ENCODE measurements at places on chromosomes 13 and 19.

- DNase-seq: no peak
Observed at GRCh38 chr13:83536941-83537340, 345.3 kb downstream of the SLITRK1 start.

- no peak for DNase-seq
Observed at GRCh38 chr19:19510432-19510831, 4.9 kb downstream of the TSSK6 start.

DNA sequence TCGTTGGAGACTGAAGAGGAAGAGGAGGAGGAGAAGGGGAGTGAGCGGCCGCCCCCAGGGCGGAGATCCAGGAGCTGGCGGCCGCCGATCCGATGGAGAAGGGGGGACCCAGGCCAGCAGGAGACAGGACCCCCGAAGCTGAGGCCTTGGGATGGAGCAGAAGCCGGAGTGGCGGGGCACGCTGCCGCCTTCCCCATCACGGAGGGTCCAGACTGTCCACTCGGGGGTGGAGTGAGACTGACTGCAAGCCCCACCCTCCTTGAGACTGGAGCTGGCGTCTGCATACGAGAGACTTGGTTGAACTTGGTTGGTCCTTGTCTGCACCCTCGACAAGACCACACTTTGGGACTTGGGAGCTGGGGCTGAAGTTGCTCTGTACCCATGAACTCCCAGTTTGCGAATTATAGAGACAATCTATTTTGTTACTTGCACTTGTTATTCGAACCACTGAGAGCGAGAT is 1.8 kb downstream of the GADD45B start:
- DNase-seq: no peak

- no peak for DNase-seq
Observed at GRCh38 chr13:24671386-24672113, 8.7 kb upstream of the ATP12A start.

- DNase-seq: no peak
Observed at GRCh38 chr13:77740931-77741596, 43.6 kb downstream of the SLAIN1 start.

DNA sequence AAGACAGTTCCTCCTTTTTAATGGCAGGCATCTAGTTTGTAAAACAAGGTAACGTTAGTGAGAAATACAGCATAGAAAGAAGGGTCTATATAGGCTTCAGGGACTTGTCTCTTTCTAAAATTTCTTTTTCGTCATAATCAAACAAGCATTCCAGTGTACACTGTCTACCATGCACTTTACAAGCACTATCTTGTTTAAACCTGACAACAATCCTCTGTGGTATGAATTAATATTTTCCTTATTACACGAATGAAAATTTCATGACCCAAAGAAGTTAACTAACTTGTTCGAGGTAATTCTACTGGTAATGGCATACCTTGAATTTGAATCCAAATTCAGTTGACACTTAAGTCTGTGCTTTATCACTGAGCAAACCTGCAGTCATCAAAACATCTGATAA is 399.7 kb upstream of the NBEA start:
- no peak for DNase-seq

GRCh38 chr13:83738407-83738806 is 143.9 kb downstream of the SLITRK1 start:
- no peak for DNase-seq

- no peak for DNase-seq
Observed at GRCh38 chr19:11196406-11197287, 698 bp downstream of the KANK2 start.

- no peak for DNase-seq
Observed at GRCh38 chr13:35460061-35460460, 16.4 kb downstream of the MAB21L1 start.

DNA sequence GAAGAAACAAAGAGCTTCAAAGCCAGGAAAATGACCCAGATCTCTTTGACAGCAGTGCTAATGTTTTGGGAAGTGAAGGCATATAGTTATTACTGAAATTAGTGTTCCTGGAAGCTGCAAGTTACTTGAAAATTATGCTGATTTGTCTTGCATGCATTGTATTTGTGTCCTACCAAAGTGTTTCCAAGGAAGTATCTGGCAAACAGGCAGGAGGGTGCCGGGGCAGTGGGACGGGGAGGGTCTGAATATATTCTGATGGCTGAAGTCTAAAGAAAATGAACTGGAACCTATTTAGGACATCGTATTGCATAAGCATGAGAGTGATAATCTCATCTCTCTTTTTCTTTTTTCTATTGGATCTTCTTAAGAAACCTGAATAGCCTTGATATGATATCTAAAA is 9.0 kb downstream of the RNASEH2B start:
- no peak for DNase-seq

- no peak for DNase-seq
Observed at GRCh38 chr19:38425222-38425809, 703 bp downstream of the RASGRP4 start.

- no peak for DNase-seq
Observed at GRCh38 chr19:19662871-19663255, 613 bp downstream of the ATP13A1 start.

DNA sequence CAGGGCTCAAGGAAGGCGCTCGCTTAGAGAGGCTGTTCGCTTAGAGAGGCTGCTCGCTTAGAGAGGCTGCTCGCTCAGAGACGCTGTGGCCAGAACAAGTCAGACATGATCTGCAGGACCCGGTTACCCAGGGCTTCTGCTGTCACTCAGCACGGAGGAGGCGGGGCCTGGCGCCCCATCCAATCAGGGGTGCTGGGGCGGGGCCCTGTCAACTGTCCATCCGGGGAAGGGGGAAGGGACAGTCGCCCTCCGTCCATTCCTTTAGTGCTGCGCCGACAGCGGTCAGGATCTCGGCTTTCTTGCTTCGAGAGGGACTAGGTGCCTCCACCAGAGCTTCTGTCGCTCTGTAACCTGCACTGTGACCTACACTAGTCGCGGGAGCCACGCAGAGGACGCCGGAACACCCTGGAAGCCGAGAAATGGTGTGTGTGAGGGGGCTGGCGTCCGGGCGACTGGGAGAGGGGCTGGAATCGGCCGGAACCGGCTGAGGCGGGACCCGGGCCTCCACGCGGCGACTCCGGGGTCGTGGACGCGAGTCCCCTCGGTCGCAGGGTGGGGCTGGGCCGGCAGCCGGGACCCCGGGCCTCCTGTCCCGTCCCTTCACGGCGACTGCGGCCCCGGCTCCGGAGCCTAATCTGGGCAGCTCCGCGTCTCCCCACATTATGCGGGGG is at the start of gene ZNF440:
TSS of gene ZNF440 (plus strand) at position 245 of the 671 bp plus-strand sequence. CDS start at position 420, 175 bp downstream.
- peak; percentile 75 for DNase-seq

DNA sequence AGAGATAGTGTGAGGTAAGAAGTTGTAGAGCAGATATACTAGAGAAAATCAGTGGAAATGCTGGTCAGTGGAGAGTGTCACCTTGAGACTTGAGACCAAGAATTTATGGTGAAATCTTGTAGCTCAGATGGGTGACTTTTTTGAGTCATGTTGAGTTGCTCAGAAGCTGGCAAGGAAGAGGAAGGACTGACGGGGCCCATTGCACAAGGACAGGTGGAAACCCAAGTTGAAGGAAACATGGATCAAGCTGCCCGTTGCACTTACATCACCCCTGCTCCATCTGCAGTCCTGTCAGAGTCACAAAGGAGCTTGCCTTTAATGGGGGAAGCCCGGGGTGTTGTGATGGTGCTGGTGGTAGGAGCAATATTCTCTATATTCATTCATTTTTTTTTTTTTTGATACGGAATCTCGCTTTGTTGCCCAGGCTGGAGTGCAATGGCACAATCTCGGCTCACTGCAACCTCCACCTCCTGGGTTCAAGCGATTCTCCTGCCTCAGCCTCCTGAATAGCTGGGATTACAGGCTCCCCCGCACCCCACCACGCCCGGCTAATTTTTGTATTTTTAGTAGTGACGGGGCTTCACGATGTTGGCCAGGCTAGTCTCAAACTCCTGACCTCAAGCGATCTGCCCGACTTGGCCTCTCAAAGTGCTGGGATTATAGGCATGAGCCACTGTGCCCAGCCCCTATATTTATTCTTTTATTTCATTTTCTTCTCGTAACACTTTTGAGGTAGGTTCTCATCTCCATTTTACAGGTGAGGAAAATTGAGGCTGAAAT is 27.4 kb downstream of the UBAC2 start:
- no peak for DNase-seq

DNA sequence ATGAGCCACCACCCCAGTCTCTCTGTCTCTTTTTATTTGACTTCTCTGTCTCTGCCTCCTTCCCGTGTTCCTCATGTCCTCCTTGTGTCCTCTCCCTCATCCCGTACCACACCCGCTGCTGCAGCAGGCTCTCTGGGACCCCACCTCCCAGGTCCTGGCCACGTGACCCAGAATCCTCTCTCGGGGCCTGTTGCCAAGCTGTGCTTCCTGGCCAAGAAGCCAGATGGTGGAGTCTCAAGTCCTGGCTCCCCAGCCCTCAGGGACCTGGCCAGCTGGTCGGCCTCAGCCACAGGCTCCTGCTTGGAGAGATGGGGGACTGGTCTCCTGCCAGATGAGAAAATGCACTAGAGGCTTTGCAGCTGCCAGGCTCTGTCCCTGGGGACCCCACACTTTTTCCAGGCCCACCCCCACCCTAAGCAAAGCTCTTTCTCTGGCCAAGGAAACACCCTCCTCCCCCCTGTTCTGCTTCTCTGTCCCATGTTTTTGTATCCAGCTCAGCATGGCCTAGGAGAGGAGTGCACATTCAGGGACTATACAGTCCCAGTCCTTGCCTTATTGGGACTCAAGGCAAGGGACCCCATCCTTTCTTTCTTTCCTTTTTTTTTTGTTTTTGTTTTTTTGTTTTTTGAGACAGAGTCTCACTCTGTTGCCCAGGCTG is 34.3 kb upstream of the SHKBP1 start:
- DNase-seq: no peak

DNA sequence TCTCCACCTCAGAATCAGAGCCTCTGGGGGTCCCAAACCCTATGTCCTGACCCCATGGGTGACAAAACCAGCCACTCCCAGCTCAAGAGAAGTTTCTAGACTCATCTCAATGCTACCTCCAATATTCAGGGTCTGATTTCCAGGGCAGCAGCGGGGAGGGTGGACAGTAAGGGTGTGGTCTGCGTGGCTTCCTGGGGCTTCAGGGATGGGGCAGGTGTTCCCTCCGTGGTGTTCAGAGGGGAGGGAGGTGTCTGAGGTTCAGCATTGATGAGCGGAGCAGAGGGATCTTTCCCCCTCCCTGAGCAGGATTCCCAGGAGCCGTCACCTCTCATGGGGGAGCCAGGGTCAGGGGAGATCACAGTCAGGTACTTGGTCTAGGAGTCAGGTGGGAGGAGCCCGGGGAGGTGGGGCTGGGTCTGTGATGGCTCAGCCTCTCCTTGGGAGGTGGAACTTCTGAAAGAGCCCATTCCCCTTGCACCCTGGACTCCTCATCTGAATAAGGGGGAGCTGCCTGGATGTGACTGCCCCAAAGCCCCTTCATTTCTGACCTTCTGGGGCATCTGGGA is 2.9 kb downstream of the LILRA2 start:
- DNase-seq: no peak

- DNase-seq: peak; percentile 48
Observed at GRCh38 chr19:14091081-14091812, 696 bp upstream of the SAMD1 start.

GRCh38 chr19:4350726-4351125 is 7.4 kb downstream of the MPND start:
- DNase-seq: no peak

- no peak for DNase-seq
Observed at GRCh38 chr13:35285677-35286076, 190.8 kb downstream of the MAB21L1 start.

GRCh38 chr13:73106513-73107178 is 47.8 kb downstream of the KLF5 start:
- no peak for DNase-seq

All from stimulated activated CD8-positive, alpha-beta memory T cell treated with anti-CD3 and anti-CD28 coated beads, Interleukin-12 subunit alpha, Interleukin-12 subunit beta, amount 100 ng/mL, for 4 hours (primary cell).